Activated T-cell treated with anti-CD3 and anti-CD28 coated beads, Interleukin-2, amount 50 U/mL, for 72 hours (primary cell): ENCODE measurements at places on chromosomes 6 and 20. TPM values are rescaled to one million over a fixed set of nuclear protein-coding genes. Genes with fewer than 3 reads are reported as not detected.
A peak's percentile ranks its signal among the peaks of the same experiment; 100 is the strongest.

Gene RANBP9
- total RNA-seq: 74.9 TPM

Gene ZNF512B
- 20.6 TPM for total RNA-seq

Gene PACSIN1
- total RNA-seq: 0.29 TPM

Gene RPS18
- total RNA-seq: 4,335 TPM

Gene MOCS1
- total RNA-seq: 1.4 TPM

Gene HCRTR2
- not detected for total RNA-seq

GRCh38 chr6:35587167-35587566 is 74.5 kb upstream of the TULP1 start:
- H3K27ac ChIP-seq: peak overlapping the region; percentile 61
- no peaks in the 10 kb centered on the region for H3K27me3 ChIP-seq
- DNase-seq: no peak
- H3K36me3 ChIP-seq: no peaks in the 10 kb centered on the region
- peaks cover 35% of the 10 kb centered on the region for H3K4me1 ChIP-seq

DNA sequence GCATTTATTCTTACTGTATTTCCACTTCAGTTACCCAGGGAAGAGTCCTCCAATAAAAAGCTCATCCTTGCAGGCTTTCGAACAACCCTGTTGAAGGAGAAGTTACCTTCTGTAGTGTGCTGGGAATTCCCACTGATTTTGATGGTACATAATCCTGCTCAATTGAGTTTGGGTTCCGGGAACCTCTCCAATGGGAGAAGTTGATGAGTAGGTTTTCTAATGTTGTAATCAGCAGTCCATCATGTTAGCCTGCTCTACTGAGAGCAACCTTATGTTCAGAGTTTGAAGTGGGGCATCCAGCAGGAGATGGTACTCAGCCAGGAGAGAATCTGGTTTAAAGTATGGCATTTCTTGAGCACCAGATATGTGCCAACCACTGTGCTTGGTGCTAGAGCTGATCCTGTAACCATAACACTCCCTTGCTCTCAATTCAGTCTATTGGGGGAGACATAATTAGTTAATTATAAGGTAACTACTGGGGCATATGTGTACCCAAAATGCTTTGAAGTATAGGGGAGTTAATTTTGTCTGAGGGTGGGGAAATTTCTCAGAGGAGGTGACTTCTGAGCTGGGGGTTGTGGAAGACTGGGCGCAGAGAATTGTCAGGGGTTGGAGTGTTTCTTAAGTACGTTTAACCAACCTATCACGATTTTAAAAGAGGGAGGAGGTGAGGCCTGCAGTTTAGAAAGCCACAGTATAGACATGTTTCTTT is 2.1 kb downstream of the TOP1 start:
- H3K4me1 ChIP-seq: peaks cover 72% of the 10 kb centered on the region
- H3K4me3 ChIP-seq: peak overlapping the region; percentile 95
- DNase-seq: no peak
- H3K36me3 ChIP-seq: peaks cover 7% of the 10 kb centered on the region

- no peaks in the 10 kb centered on the region for H3K27me3 ChIP-seq
- H3K36me3 ChIP-seq: peaks cover 4% of the 10 kb centered on the region
- peaks cover 6% of the 10 kb centered on the region for H3K4me1 ChIP-seq
These were observed 31.2 kb upstream of the SPDEF start for GRCh38 chr6:34587325-34587724.

GRCh38 chr6:108200631-108201030 is 34.8 kb downstream of the NR2E1 start:
- H3K4me1 ChIP-seq: no peaks in the 10 kb centered on the region
- no peaks in the 10 kb centered on the region for H3K36me3 ChIP-seq
- H3K4me3 ChIP-seq: no peak overlapping the region
- no peaks in the 10 kb centered on the region for H3K27me3 ChIP-seq
- no peak overlapping the region for H3K27ac ChIP-seq

DNA sequence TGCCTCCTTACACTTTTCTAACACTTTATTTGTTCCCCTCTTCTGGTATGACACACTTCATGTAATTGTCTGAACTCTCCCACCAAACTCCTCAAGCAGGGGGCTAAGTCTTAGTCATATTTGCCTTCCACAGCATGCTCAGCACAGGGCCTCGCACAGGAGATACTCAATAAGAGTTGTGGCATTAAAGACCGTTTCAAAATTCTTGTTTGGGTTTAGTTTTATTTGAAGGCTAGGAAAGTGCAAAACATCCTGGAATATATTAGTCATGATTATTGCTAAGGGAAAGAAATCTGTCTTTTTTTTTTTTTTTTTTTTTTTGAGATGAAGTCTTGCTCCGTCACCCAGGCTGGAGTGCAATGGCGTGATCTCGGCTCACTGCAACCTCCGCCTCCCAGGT is 137.6 kb upstream of the ECI2 start:
- no peak overlapping the region for H3K4me3 ChIP-seq
- H3K27ac ChIP-seq: no peak overlapping the region
- no peaks in the 10 kb centered on the region for H3K36me3 ChIP-seq
- no peak for DNase-seq

- peaks cover 24% of the 10 kb centered on the region for H3K4me1 ChIP-seq
- no peak for DNase-seq
- no peaks in the 10 kb centered on the region for H3K27me3 ChIP-seq
- peaks cover 1% of the 10 kb centered on the region for H3K36me3 ChIP-seq
- H3K4me3 ChIP-seq: no peak overlapping the region
These were observed 126.9 kb upstream of the TIAM2 start for GRCh38 chr6:154868143-154868594.

DNA sequence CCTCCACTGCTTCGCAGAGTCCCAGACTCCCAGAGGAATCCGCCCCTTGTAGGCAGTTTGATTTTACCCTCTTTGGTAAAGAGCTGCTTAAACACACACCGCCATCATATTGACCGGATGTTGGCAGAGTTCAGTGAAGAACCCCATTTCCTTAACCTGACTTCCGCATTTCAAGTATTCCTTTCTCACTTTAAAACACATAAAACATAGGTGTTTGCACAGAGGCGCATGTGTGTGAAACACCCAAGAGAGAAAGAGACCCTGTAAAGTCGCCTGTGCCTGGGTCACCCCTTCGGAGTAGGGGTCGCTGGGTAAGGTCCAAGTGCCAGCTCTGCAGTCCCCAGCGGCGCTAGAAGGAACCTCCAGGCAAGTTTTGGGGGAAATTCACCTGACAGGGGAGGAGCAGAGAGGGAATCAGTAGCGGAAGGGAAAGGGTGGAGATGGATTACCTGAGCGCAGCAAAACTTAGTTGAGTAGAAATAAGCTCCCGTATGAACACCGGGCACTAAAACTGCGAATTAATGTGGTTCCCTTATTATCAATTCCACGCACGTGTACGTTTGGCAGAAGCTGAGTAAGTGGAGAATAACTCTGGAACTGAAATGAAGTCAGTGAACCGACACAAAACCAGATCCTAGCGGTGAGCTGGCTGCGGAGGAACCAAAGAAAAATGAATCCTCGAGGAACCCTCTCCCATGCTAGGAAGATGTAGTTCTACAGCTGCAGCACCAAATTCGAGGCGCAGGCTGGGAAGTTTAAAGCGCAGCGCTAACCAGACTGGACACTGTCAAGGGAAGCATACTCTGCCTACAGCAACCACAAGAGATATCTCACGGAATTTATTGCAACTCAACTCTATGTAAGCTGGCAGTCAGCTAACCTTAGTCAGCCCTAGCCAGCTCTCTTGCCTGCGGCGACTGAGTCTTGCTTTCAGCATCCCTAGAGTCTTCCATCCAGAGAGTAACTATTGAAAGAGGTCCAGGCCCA is 3.5 kb upstream of the HTR1B start:
- H3K27me3 ChIP-seq: peaks cover 55% of the 10 kb centered on the region
- peak overlapping the region; percentile 89 for H3K4me3 ChIP-seq
- peaks cover 5% of the 10 kb centered on the region for H3K36me3 ChIP-seq
- H3K27ac ChIP-seq: peak overlapping the region; percentile 84
- H3K4me1 ChIP-seq: peaks cover 7% of the 10 kb centered on the region
- DNase-seq: no peak

DNA sequence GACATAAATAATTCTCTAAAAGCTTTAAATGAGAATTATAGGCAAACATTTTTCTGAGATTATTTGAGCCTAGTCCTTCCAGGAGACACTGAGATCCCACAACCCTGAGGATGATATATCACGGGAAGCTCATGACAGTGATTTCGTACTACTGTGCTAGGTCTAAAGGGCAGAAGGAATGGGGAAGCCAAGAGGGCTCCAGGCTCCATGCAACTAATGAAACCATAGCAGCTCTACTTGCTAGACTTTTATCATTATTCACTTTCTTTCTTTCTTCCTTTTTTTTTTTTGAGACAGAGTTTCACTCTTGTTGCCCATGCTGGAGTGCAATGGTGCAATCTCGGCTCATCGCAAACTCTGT is 57.3 kb upstream of the SGK1 start:
- no peaks in the 10 kb centered on the region for H3K36me3 ChIP-seq
- DNase-seq: no peak
- H3K27ac ChIP-seq: peak overlapping the region; percentile 5
- peaks cover 58% of the 10 kb centered on the region for H3K4me1 ChIP-seq
- no peak overlapping the region for H3K4me3 ChIP-seq
- H3K27me3 ChIP-seq: no peaks in the 10 kb centered on the region

GRCh38 chr6:159043947-159044346 is 844 bp downstream of the TAGAP start:
- H3K36me3 ChIP-seq: peaks cover 26% of the 10 kb centered on the region
- no peaks in the 10 kb centered on the region for H3K27me3 ChIP-seq
- H3K27ac ChIP-seq: peak overlapping the region; percentile 78
- H3K4me1 ChIP-seq: peaks cover 74% of the 10 kb centered on the region
- H3K4me3 ChIP-seq: peak overlapping the region; percentile 98

- H3K36me3 ChIP-seq: no peaks in the 10 kb centered on the region
- peaks cover 14% of the 10 kb centered on the region for H3K27me3 ChIP-seq
- H3K27ac ChIP-seq: no peak overlapping the region
- no peak overlapping the region for H3K4me3 ChIP-seq
- peaks cover 14% of the 10 kb centered on the region for H3K4me1 ChIP-seq
These were observed 69.7 kb downstream of the ECT2L start for GRCh38 chr6:138865480-138866109.

- no peaks in the 10 kb centered on the region for H3K36me3 ChIP-seq
- no peak overlapping the region for H3K27ac ChIP-seq
- peaks cover 9% of the 10 kb centered on the region for H3K4me1 ChIP-seq
- H3K4me3 ChIP-seq: no peak overlapping the region
These were observed 172.2 kb downstream of the PLCB1 start for GRCh38 chr20:8304124-8304816.

DNA sequence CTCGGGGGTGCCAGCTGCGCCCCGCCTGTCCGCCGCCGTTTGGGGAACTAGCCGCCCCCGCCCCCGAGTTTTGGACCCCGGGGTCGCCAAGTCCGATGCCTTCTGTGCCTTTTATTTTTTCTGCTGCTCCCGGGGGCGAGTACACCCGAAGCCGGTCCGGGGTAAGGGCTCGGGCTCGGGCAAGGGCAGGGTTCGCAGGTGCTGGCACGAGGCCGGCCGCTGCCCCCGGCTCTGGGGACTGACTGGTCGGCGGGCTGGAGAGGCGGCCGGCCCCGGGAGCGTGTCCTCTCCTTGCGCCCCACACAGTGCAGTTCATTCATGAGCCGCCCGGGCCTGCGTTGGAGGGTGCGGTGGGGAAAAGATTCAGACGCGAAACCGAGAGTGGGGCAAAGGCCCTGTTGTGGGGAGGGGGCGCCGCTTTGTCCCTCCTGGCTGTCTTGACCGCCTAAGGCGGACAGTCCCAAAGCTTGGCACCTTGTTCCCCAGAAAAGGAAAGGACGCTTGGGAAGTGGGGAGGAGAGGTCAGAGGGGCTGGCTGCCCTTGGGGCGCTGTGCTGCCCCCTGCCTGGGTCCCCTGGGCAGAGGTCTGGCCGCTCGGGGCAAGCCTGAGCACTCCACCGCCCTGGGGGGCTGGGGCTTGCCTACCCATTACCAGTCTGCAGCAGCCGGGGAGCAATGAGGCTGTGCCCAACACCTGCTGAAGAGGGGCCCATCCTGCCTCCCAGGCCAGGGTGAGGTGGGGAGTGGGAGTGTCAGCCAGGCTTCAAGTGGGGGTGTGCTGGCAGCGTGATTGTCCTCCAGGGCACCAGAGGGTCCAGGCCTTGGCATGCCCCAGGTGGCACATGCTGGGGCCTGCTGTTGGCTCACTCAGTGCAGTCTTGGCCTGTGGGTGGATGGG is 915 bp downstream of the TMEM63B start:
- no peak overlapping the region for H3K27ac ChIP-seq
- DNase-seq: peak; percentile 41
- no peaks in the 10 kb centered on the region for H3K27me3 ChIP-seq
- H3K4me3 ChIP-seq: peak overlapping the region; percentile 80
- H3K36me3 ChIP-seq: peaks cover 6% of the 10 kb centered on the region

DNA sequence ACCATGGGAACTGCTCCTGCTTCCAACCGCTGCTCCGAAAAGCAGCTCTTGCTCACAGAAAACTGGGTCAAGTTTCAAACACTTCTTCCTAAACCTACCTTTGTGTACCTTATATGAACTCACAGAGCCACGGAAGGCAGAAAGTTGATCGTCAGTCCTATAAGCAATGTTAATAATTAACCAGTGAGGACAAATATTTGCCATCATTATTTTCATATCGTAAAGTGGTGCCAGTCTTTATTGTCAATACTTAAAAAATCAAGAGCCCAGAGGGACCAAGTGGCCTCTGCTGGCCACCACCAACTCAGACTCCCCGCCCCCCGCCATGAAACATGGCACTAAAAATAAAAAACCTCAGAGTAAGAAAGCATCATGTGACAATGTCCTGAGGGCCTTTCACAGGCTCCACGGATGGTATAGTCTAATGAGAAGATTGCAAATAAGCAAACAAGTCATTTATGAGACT is 9.1 kb upstream of the PBOV1 start:
- no peak overlapping the region for H3K27ac ChIP-seq
- H3K36me3 ChIP-seq: no peaks in the 10 kb centered on the region
- no peak for DNase-seq
- no peak overlapping the region for H3K4me3 ChIP-seq
- H3K27me3 ChIP-seq: peaks cover 37% of the 10 kb centered on the region

GRCh38 chr6:18186033-18186432 is 30.8 kb downstream of the KDM1B start:
- no peak for DNase-seq
- H3K4me1 ChIP-seq: peaks cover 18% of the 10 kb centered on the region
- H3K4me3 ChIP-seq: no peak overlapping the region
- no peaks in the 10 kb centered on the region for H3K27me3 ChIP-seq

DNA sequence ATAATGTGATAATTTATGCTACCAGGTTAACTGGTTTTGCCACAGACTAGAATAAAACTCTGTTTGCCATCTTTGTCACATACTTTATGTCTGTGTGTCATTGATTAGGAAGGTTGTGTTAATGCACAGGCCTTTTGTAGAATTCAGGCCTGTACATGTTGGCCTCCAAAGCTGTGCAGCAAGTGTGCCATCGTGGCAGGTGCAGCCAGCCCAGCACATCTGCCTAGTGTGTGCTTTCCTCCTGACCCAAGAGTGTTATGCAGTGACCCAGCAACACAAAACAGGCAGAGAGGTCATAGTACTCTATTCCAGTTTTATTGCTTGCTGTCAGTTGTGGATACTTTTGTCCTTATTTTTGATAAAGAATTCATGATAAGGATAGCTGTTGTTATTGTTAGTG is 3.7 kb downstream of the MAP3K4 start:
- H3K27me3 ChIP-seq: no peaks in the 10 kb centered on the region
- H3K4me3 ChIP-seq: no peak overlapping the region
- peaks cover 8% of the 10 kb centered on the region for H3K36me3 ChIP-seq
- no peak for DNase-seq
- no peak overlapping the region for H3K27ac ChIP-seq
